Fibroblast of gingiva (primary cell): ENCODE measurements at places on chromosomes 7 and 10.

GRCh38 chr7:24756545-24757352 is 515 bp downstream of the GSDME start:
- peak; percentile 56 for DNase-seq

- DNase-seq, result no peak
Measured at GRCh38 chr7:142717453-142717852, 31.8 kb upstream of the PRSS1 start.

DNA sequence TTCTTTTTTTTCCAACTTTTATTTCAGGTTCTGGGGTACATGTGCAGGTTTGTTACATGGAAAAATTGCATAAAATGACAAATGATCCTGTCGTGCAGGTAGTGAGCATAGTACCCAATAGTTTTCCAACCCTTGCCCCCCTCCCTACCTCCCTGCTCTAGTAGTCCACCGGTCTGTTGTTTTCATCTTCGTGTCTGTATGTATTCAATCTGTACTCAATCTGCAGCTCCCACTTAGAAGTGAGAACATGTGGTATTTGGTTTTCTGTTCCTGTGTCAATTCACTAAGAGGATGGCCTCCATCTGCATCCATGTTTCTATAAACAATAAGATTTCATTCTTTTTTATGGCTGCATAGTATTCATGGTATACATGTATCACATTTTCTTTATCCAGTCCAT is 151.3 kb downstream of the C1GALT1 start:
- no peak for DNase-seq

DNA sequence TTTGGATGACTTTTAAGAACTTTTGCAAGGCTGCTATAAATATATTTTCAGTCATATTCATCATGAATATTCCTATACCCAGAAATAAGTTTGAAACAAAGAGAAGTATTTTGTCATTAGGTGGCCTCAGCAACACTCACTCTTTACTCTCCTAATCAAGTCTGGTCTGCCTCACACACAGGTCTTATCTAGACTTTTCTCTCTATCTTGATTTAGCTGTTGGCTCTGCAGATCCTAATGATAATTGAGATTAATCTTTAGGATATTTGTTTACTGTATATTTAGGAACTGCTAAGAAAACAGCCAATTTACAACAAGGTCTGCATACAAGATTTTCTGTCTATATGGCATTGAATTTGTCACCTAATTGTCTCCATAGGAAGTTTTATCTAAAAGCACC is 297.6 kb downstream of the PTEN start:
- DNase-seq, result no peak

DNA sequence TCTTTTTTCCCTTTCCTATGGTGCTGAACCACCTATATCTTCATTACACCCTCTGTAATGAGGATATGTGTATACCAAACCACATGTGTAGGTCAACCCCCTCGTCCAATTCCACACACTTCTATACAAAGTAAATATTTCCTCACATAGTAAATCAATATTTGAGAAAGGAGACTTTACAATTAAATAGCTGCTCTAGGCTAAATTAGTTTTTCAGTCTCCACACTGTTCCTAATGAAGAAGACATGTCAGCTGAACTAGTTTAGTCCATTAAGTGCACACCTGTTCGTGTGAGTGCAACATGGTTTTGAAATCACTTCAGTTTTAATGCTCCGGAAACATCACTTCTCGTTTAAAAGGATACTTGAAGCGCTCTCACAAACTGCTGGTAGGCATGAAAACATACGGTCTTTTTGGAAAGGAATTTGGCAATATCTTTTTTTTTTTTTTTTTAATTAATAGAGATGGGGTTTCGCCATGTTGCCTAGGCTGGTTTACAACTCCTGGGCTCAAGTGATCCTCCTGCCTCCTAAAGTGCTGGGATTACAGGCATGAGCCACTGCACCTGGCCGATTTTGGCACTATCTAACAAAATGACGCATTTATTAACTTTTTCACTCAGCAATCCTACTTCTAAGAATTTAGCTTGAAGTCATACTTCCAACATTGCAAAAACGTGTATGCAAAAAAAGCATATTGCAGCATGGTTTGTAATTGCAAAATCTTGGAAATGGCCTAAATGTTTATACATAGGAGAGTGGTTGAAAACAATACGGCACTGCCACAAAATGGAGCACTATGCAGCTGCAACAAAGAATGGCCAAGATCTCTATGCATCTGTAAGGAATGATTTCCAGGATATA is 2.1 kb upstream of the XRCC2 start:
- no peak for DNase-seq

DNA sequence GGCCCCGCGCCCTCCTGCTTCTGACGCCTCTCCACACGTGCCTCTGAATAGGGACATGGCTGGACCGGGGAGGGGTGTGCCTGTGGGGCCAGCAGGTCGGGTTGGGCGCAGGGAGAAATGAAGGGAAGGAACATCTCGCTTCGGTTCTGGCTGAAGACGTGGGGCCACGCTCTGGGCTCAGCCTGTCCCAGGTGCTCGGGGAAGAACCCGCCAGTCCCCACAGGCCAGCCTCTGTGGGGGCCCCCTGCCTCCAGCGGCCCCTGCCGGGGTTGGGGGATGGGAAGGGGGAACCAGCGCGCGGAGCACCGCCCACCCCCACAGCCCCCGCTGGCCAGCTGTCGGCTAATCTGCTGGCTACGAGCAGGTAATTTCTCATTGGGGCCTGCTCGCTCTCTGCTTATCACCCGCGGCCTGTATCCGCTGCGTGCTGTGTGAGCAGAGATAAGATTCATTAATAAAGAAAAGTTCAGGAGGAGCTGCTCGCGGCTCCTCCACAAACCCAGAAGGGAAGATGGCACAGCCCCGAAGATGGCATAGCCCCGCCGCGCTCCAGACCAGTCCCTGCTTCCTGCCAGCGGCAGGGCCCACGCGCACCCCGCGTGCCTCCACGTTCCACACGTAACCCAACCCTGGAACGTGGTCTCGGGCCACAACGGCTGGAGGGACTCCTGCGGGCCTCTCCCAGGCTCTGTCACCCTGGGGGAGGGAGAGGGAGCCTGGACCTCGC is 186.2 kb downstream of the ELFN1 start:
- DNase-seq, result no peak

DNA sequence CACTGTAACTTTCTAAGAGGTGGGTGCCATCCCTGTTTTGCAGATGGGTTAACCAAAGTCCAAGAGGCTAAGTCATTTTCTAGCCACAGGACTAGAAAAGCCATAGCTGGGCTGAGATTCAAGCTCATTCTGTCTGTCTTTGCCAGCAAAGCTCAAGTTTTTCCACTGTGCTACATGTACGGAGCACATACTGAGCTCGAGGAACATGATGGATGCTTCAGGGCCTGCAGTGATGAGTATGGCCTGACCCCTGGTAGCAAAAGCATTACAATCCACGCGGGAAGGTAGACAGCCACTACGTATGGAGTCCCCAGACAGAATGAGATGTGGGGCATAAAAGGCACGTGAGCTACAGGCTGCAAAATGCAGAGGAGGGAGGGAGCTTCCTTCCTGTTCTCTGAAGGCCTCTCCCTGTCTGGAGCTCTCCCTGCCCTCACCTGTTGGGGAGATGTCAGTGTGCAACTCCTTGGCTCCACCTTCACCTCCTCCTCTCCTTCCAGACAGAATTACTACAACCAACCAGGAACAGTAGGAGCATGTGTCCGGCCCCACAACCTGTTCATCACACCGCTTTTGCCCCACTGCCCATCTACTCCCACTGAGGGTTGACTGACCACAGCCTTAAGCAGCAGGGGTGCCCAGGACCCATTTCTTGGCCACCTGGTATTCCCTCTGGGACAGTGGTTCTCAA is 16.4 kb downstream of the ITPRIP start:
- DNase-seq, result no peak

DNA sequence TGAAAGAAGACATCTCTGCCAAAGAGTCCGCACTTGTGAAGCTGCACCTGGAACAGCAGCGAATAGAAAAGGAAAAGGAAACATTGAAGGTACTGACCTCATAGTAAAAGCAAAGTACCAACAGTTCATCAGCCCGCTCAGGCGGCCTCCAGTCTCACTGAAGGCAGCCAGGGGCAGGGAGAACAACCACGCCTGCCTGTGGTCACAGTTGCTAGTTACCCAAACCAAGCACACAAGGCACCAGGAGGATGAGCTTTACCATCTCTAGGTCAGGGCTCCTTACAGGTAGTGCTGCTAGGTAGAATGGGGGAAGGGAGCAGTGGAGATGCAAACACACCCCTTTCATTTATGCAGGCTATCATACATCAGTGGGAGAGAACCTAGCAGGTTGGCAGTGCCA is 39.8 kb downstream of the CFAP58 start:
- DNase-seq, result no peak

- DNase-seq, result peak; percentile 38
Measured at GRCh38 chr10:60208676-60209269, 180.9 kb downstream of the ANK3 start.

- DNase-seq, result no peak
Measured at GRCh38 chr7:92802406-92802805, 34.0 kb downstream of the CDK6 start.

DNA sequence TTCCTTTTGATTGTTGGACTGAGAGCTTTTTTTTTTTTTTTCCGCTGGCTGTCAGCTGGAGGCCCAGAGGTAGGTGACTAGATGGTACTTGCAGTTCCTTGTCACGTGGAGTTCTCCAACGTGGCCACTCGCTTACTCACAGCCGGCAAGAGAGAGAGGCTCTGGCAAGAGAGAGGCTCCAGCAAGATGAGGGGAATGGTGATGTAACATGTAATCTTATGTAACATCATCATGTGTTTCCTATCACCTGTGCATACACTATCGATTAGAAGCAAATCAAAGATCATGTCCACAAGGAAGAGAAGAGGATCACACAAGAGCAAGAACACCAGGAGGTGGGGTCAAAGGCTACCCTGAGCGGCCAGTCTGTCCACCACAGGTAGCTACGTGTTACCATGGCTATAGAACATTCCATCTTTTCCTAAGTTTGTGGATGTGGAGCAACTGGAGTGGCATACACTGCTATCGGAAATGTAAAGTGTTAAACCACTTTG is 4.0 kb upstream of the BORCS7 start:
- DNase-seq, result no peak

DNA sequence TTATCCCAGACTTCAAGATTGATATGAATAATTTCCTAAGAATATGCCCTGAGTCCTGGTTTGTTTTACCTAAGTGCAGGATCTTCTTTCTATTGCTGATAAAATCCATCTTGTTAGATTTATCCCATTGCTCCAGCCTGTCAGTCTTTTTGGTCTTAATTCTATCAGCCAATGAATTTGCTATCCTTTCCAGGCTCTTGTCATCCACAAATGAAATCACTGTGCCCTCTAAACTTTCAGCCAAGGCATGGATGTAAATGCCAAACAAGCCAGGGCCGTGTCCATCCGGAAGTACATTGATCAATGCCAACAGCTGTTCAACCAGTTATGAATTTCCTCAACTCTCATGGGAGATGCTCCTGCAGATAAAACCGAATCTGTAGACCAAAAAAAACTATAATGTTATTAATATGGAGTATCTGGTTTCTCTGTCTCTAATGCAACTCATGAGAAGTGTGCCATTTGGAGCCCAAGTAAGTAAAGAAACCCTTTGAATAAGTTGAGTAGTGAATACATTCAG is 40.0 kb downstream of the NPY start:
- no peak for DNase-seq

DNA sequence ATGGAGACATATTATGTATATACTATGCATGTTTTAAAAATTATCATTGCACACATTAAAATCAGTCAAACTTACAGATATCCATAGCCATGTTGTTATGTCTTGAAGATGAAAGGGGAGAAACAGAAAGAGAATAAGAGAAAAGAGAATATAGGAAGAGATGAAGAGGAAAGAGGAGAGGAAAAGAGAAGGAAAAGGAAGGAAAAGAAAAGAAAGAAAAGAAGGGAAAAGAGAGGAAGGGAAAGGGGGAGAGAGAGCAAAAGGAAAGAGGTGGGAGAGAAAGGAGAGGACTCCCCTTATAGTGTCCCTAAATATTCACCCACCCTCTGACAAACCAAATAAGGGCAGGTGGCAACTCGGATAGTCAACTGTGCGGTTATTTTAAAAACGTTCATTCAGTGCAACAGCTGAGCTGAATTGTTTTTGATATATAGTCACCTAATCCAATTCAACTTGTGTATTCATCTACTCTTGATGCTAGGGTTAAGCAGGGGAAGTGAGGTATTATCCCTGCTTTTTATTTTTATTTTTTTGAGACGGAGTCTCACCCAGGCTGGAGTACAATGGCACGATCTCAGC is 14.6 kb downstream of the SVIL start:
- DNase-seq, result no peak

GRCh38 chr7:107201795-107202450 is 33.1 kb downstream of the HBP1 start:
- DNase-seq, result no peak

DNA sequence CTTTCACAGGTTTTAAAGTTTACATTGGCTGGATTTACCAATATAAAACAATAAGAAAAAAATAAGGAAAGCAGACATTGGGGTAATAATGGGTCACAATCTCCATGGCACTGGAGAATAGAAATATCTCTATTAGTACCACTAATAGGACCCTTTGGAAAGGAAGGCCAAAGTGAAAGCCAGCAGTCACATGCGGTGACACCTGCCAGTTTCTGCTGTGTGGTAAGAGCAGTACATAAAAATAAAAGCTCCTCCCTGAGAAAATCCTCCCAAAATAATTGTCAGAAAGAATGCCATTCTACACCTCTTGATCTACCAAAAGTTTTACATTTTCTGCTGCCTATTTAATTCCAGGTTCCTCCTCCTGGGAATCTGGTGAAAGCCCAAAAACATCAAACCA is 30.4 kb upstream of the SLC13A1 start:
- no peak for DNase-seq

- peak; percentile 52 for DNase-seq
Measured at GRCh38 chr7:80440883-80441282, 71.0 kb downstream of the GNAT3 start.

DNA sequence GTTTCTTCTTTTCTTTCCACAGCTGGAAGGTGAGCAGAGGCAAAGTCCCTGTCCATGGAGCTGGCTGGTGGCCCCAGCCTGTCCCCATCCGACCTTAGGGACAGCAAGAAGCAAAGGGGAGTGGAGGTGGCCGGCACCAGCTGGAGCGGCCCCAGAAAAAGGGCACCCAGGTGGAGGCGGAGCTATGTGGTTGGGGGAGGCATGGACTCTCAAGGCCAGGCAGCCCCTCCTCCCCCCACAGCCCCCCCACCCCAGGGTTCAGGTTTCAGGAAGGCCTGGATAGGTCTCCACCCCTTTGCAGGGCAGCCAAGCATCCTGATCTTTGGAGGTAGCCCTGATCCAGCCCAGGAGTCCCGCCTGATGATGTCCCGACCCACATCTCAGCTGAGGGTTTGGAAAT is at the start of gene SSC4D:
TSS of gene SSC4D (minus strand) at position 161 of the 400 bp plus-strand sequence. CDS start 5,258 bp downstream, outside the sequence.
- no peak for DNase-seq

- DNase-seq, result no peak
Measured at GRCh38 chr7:159005618-159006017, 139.0 kb downstream of the VIPR2 start.

DNA sequence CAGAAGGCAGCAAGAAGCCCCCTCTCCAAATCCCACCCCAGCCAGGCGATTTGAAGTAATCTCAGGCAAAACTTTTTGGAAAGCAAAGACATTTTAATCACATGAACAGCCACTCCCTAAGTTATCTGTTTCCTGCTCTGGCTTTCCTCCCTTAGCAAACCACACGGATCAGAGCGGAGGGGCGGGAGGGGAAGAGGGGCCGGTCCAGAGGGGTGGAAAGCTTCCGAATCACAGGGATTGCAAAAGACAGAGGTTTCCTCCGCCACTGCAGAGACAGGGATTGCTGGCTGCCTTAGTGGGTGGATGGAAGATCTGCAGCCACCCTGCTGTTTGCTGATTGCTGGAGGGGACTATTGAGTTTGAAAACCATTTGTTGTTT is 41.2 kb downstream of the ZCCHC24 start:
- peak; percentile 88 for DNase-seq
